ENCODE measurements at places on chromosomes 2 and 18.
A peak's percentile ranks its signal among the peaks of the same experiment; 100 is the strongest.

GRCh38 chr2:64491426-64491825, 32.7 kb upstream of the AFTPH start:
- no peak for DNase-seq

DNA sequence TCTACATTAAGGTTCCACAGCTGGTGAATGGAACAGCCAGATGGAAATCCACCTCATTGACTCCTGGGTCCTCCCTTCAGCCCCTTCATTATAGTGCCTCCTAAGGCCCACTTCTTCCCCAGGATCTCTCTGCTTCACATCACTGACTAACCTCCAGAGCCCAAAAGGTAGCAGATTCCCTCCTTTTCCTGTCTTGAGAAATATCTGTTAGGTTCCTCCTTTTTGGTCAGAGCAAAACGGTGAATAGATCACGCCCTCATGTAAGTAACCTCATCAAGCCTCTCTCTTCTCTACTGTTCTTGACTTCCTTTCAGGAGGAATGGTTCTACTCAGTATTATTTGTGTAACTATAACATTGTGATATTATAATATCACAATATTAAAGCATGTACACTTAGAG, 155.0 kb upstream of the SRD5A2 start:
- no peak for DNase-seq

- no peak for DNase-seq
Observed at GRCh38 chr18:52781113-52781512, 441.1 kb downstream of the DCC start.

- DNase-seq = no peak
Observed at GRCh38 chr18:76348267-76349066, 146.6 kb downstream of the ZNF516 start.

DNA sequence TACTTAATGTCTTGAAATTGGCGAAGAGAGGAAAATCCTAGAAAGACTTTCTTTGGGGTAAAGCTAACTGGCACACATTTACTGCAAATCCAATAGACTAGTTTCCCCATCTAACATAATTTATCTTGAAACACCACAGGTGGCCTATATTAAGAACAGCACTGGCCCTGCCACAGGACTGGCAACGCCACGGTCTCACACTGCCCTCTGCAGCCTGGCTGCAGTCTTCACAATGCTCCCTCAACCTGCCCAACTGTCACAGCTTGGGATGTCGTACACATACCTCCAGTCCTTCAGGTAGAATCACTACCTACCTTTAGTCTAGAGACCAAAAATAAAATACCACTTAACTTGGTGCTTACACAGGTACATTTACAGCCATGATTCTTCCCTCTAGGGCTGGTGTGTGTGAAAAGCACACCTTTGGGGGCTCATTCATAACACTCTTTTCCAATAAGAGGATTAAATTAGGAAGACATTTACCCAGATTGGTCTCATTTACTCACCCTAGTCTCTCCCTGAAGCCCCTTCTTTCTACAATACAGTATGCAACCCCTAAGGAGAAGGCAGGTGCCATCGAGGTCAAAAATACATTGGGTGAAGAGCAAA, 222.2 kb downstream of the C1D start:
- peak; percentile 12 for DNase-seq

DNA sequence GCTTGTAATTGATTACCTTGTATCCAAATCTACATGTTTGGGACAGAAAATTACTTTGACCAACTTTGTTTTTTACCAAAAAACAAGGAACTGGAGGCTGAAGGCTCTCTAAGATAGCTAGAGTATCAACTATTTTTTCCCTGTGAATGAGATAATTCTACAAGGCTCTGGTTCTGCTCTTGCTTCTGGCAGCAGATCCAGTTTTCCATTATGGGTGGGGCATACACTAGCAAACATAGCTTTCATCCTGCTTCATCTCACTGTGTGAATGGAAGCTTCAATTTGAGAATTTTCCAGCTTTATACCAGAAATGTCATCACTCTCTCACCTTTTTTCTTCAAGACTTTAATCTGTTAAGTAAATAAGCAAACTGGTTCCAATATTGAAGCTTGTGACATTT, 249.7 kb downstream of the RPRM start:
- DNase-seq = no peak

DNA sequence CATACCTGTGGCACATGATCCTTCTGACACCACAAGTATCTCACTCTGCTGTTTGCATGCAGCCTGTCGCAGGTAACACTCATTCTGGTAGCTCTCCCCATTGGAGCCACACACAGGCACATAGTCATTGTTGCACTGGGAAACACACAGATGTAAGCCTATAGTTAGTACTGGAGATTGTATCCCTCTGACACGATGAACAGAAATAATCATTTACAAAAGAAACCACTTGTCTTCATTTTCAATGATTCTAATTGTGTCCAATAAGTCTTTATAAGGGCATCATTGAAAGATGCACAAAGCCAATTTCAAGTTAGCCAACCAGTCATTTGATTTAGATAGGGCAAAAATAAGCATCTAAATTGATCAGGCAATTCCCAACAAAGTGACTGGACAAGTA, 10.4 kb downstream of the TMEFF2 start:
- DNase-seq = no peak

DNA sequence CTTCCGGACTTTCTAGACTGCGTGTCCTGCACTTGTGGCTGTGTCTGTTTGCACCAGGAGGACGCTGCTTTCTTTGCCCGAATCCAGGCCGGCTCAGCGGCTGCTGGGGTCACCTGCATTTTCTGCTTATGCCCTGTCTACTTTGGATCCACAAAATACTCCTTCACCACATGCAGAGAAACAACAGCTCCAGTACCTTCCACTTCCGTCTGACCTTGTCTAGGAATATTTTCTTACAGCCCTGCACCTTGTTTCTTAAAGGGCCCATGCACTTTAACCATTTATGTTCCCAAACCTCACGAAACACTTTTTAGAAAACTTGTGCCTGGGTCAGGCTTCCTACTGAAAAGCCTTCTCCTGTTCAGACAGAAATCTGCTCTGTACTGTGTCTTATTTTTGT, 129.4 kb upstream of the NCK2 start:
- DNase-seq = no peak

GRCh38 chr18:74976331-74976909, 232.5 kb downstream of the PTGR3 start:
- no peak for DNase-seq

DNA sequence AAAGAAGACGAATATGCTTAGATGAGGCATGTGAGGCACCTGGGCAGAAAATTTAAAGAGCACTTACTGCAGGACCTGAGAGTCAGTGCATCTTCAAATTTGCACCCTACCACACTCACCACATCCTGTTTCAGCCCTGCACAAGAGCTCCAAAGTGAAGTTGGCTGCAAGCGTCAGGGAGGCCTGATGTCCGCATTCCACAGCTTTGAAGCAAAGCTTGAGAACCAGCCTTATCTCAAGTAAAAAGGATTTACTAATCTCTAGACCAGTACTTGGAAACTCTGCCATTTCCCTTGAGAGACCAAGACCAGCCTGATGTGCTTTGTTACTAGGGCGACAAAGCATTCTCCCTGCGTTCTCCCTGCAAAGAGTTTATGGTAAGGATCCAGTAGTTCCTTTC, 3.4 kb upstream of the ASNSD1 start:
- no peak for DNase-seq

- DNase-seq = no peak
Observed at GRCh38 chr2:39228413-39229209, 15.2 kb downstream of the CDKL4 start.

- no peak for DNase-seq
Observed at GRCh38 chr2:133063775-133064174, 393.8 kb upstream of the LYPD1 start.

GRCh38 chr2:151417650-151418049, 7.9 kb downstream of the RIF1 start:
- DNase-seq = no peak

DNA sequence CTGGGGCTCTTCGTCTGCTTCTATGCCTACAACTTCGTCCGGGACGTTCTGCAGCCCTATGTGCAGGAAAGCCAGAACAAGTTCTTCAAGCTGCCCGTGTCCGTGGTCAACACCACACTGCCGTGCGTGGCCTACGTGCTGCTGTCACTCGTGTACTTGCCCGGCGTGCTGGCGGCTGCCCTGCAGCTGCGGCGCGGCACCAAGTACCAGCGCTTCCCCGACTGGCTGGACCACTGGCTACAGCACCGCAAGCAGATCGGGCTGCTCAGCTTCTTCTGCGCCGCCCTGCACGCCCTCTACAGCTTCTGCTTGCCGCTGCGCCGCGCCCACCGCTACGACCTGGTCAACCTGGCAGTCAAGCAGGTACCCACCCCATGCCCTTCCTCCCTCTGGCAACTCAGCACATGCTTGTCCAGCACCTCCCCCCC, 24.2 kb downstream of the STEAP3 start:
- no peak for DNase-seq

DNA sequence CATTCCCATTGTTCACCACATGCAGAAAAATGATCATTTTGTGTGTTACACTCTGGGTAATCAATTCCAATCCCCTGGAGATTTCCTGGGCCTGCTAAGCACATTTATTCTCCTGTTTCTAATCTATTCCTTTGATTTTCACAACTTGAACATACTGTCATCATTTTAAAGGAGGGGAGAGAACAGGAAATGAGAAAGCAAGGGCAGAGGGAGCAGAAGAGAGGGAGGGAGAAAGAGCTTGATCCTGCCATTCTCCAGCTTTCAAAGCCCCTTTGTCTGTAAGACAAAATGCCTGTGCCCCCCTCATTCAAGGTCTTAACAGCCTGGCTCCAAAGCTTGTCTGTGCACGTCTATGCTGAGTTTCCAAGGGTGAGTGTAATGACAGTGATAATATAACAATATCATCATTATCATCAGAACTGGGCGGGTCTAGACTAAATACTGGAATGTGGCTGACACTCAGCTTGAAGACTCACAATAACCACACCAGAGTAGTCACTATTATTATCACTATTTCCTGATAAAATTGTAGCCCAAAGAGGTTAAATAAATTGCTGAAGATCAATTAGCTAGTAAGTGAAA, 164.4 kb upstream of the KLHL29 start:
- no peak for DNase-seq

DNA sequence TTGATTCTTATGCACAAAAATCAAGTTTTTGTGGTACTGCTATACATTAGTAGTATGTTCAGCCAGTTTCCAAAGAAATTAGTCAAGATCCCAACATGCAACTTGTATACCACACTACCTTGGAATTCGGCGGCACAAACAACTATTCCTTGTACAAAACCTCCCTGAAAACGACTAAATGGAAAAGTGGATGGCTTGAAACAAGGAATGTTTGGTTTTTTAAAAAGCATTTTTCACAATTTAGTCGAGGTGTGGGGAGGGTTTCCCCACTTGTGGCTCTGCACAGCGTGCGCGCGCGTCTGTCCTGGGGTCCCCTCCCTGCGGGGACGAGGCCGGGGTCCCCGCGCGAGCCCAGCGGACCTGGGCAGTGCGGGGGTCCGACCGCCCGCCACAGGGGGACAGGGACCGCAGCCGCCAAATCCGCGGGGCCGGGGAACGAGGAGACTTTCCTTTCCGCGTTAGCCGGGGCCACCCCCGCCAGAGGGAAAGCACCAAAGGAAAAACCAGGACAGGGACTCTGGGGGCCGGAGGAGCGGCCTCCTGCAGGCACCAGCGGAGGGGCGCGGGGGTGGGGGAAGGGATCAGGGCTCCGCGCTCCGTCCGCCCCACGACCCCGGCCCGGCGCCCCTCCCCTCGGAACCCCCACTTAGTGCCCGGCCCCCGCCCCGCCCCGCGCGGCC, 534 bp upstream of the SOCS6 start:
- DNase-seq = no peak

DNA sequence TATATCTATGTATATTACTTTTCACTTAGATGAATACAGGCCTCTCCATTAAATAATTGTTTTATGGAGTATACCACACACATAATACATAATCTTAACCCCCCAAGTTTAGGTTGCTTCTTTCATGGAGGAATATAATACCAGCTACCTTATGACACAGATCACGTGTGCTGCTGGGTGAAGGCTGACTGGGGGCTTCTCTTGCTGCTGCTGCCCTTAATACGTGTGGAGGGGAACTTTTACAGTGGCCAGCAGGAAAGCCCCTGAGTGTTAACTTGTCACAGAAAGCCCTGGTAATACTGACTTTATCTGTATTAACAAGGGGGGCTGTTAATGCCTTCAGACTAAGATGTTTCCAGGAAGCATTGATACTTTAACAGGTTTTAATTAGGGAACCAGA, 63.1 kb downstream of the LAMA3 start:
- DNase-seq = no peak

GRCh38 chr2:38075507-38076151, at the start of gene CYP1B1:
Gene CYP1B1, minus strand, starts transcription at chr2:38076151. Its CDS starts 763 bp downstream, at chr2:38075388.
- DNase-seq = no peak

GRCh38 chr2:172109988-172110811, 7.5 kb upstream of the DLX2 start:
- DNase-seq = no peak

DNA sequence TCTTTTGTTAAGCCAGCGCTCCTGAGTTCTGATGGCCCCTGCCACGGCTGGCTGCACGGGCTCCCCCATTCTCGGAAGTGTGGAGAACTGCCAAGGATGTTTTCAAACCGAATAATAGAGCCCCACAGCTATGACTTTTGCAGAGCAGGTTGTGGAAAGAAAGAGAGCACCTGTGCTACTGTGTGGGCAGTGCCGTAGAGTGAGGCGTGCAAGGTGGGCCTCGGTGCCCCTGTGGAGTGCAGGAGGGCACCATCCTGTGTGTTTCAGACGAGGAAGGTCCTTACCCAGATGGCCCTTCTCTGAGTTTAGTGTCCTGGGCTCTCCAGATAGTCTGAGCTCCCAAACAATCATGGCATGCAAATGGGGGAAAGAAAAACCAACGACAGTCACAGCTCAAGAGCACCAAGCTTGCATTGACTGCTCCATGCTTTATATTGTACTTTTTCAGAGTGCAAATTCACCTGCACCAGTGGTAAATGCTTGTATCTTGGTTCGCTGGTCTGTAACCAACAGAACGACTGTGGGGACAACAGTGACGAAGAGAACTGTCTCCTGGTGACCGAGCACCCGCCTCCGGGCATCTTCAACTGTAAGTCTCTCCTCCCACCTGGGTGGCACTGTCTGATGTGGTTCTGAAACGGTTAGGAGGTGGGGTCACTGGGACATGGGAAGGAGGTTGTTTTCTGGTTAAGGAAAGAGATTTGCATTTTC, 219.4 kb downstream of the LDLRAD4 start:
- DNase-seq = no peak
